ENCODE measurements at places on chromosomes 7 and 10.

DNA sequence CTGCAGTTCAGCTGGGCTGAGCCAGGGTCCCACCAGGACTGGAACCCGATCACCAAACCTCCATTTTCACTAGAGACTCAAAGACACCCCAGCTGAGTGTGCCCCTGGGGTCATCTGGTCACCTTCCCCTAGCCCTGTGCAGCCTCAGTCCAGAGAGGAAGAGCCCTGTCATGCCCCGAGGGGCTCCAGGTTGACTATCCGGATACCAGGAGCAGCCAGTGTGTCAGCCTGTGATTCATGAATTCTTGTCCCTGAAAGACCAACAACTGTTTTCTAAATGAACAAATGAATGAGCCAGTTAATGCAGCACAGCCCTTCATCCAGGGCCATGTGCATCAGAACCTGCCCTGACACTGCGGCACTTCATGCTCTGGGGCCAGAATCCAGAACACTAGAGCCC, 201.9 kb upstream of the TCERG1L start:
- DNase-seq = no peak

- no peak for DNase-seq
These were observed 69.0 kb downstream of the ELMO1 start for GRCh38 chr7:37379546-37380277.

GRCh38 chr10:78568620-78569019, 500.1 kb upstream of the ZMIZ1 start:
- no peak for DNase-seq

GRCh38 chr7:151695951-151696541, 176.4 kb upstream of the RHEB start:
- no peak for DNase-seq

GRCh38 chr10:120734483-120735078, 116.6 kb upstream of the WDR11 start:
- DNase-seq = no peak

GRCh38 chr7:3378390-3379150, 77.5 kb downstream of the SDK1 start:
- no peak for DNase-seq

GRCh38 chr10:79246209-79246581, 101.1 kb upstream of the PPIF start:
- DNase-seq = no peak

- DNase-seq = no peak
These were observed 16.3 kb downstream of the CASD1 start for GRCh38 chr7:94525923-94526322.

DNA sequence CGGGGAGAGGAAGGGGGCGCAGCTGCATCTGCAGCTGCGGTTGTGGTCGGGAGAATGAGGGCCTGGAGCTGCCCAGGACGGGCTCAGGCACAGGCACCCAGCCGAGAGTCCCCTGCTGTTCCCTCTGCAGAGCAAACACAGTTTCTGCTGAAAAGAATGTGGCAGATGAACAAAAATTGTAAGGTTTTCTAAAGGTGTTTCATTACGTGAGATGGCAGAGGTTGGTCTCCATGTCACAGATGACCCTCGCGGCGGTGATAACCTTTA, 456.2 kb downstream of the DNAJB6 start:
- DNase-seq = no peak

GRCh38 chr7:45601094-45601493, 26.9 kb downstream of the ADCY1 start:
- no peak for DNase-seq

GRCh38 chr10:18532881-18533535, 118.4 kb downstream of the NSUN6 start:
- DNase-seq = no peak

DNA sequence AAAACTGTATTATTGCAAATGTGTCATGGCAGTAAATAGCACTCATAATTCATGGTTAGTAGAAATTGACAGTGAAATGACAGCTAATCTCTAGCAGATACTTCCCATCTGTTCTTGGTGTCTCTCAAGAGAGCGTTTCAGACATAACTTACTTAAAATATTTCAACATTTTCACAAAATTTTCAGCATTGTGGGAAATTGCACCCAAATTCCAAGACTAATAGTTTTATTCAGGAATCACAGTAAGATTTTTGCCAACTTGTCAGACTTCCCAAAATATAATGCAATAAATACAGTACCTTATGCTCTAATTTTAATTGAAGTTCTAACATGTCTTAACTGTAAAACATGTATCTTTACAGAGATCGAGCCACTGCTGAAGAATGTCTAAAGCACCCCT, 41.2 kb downstream of the STK17A start:
- no peak for DNase-seq

GRCh38 chr7:44093102-44093641, 10.8 kb upstream of the POLM start:
- DNase-seq = no peak

GRCh38 chr10:47164126-47164799, 135.7 kb upstream of the GDF10 start:
- DNase-seq = no peak

- DNase-seq = no peak
These were observed 22.4 kb downstream of the UBTD1 start for GRCh38 chr10:97520978-97521761.

- no peak for DNase-seq
These were observed 62.2 kb downstream of the ARHGAP22 start for GRCh38 chr10:48542471-48543181.

GRCh38 chr7:34162027-34162565, 256.8 kb downstream of the BMPER start:
- no peak for DNase-seq

GRCh38 chr7:112963634-112964033, 123.0 kb downstream of the GPR85 start:
- no peak for DNase-seq

DNA sequence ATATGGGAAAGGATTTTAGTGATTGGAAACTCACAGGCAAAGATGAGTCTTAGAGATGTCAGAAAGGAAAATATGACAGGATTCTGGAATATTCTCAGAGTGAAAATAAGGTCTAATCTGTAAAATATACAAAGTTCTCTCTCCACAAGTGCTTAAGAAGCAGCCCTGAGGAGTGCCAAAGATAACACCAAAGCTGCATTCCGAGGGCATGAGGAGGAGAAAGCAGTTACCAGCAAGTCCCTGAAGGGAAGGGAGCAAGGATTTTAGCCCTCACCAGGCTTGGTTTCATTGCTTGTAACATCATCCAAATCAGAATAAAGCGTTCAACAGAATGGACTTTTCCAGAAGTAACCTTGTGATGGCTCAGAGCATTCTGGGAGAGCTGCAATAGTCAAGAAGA, 31.4 kb upstream of the DLX6 start:
- no peak for DNase-seq

GRCh38 chr10:127836966-127837365, 55.8 kb downstream of the CLRN3 start:
- DNase-seq = no peak

- DNase-seq = no peak
These were observed 46.3 kb upstream of the CTBP2 start for GRCh38 chr10:125206623-125207022.

DNA sequence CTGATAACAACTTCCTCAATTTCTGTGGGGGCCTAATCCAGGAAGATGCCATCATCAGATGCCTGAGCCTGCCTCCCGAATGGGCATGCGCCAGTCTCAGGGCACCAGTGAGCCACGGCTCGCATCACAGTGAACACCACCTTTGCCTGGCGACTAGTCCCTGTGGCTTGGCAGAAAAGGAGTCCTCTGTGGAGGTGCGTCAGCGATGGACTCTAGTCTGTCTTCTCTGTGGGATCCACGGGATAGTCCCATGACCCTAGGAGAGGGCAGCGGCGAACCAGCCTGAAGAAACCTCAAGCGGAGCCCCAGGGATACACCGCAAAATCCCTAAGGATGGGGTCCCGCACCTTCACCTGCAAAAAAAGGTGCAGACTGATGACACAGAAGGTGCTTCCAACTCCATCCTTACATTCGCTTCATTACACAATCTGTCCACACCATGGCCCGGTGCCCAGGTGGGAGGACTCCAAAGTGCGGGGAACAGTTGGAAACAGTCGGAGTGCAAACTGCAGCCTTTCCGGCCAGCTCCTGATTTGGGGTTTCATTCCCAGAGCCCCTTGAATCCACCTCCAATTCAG, 35.1 kb upstream of the ZNF273 start:
- DNase-seq = no peak

DNA sequence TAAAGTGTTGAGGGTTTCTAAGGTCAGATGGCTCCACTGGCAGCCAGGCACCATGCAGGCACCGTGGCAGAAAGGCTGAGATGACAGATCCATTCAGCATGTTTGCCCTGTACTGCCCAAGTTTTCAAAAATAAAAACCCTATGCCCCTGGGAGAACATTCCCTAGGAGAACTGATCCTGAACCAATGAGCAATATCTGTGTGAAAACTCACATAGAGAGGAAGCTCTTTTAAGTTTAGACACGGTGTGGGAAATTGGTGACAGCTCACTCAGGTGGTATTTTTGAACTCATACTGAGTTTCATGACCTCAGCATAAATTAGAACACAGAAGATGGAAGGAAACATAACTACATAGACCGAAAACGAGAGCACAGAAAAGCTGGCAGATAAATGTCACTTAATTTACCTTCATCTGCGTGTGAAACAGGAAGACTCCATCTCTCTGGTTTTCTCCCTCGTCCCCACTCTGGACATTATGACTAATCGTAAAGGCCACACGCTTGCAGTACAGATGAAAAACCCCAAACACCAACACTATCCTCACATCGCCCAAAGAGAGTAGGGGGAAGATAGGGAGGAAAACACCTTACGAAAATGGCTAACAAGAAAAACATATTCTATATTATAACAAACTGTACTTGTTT, 127.8 kb downstream of the ICA1 start:
- DNase-seq = peak; percentile 47

DNA sequence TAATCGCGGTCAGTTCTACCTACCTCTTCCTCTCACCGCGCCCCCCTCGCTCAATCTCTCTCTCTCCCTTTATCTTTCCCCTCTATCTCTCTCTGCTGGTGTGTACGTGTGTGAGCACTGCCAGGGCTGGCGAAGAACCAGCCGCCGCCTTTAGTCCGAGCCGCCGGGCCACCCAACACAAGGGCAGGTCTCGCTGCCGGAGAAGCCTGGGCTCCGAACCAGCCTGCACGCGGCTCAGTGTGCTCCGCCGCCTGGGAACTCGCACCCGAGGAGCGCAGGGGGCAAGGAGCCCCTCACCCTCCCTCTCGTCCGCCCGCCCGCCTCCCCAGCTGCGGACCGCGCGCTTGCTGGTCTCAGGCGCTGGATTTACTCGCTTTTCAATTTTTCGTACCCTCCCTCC, 1.7 kb downstream of the NXPH1 start:
- DNase-seq = no peak

DNA sequence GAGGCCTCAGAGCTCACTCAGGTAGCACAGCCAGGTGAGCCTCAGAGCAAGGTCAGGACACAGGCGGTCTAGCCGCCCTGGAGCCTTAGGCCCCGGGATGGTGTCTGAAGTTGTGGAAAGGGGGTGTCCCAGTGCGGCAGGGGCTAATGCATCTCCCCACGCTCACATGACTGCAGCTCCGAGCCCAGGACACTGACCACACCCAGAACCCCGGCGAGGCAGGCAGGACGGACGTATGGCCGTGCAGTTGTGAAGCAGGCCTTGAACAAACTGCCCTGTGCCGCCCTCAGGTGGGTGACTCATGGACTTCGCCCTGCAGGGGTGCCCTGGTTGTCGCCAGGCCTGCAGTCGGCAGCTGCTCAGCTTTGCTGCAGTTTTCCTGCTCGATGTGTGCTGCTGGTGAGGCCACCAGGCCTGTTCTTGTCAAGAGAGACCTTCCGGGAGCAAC, 5.0 kb upstream of the PRKAR1B start:
- peak; percentile 18 for DNase-seq

DNA sequence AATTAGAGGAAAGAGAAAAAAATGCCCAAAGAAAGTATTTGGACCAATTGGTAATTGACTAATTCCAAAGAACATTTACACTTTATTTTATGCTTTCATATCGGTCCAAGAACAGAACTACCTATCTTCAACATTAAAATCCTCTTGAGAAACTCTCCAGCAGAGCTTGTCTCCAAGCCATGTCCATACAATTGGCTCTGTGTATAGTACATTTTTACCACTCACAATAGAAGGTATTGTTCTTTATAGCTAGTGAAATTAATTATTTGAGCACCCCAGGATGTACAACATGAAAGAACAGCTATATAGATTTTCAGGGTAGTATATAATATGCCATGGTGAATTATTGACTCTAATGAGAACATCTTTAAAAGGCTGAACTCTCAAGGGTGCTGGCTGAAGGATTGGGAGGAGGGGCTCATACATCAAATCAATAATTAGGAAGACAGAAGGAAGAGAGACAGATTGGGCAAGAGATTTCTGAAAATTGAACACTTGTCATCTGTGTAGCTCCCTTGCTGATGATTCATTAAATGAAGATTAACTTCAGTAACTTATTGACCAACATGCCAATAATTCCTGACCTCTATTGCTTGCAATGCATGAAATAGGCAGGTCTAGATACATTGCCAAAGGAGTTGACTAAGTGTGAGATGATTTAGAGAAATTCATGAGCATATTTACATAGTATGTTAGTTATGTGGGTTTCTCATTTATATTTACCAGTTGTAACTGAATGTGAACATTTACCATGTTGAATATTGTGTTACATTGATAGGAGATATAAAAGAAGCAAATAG, 249.7 kb downstream of the MTERF1 start:
- DNase-seq = no peak

- no peak for DNase-seq
These were observed 51.0 kb downstream of the BAMBI start for GRCh38 chr10:28728366-28728765.

DNA sequence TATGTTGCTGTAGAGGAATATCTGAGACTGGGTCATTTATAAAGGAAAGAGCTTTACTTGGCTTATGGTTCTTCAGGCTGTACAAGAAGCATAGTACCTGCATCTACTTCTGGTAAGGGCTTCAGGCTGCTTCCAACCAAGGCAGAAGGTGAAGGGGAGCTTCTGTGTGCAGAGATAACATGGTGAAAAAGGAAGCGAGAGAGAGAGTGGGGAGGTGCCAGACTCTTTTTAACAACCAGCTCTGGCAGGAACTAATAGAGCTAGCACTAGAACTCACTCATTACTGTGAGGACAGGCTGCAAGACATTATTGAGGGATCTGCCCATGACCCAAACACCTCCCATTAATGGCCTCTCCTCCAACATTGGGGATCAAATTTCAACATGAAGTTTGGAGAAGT, 94.5 kb downstream of the KIF20B start:
- DNase-seq = no peak

GRCh38 chr10:94232711-94233383, 129.9 kb downstream of the NOC3L start:
- DNase-seq = no peak

- no peak for DNase-seq
These were observed 17.1 kb upstream of the IL6 start for GRCh38 chr7:22709857-22710256.

DNA sequence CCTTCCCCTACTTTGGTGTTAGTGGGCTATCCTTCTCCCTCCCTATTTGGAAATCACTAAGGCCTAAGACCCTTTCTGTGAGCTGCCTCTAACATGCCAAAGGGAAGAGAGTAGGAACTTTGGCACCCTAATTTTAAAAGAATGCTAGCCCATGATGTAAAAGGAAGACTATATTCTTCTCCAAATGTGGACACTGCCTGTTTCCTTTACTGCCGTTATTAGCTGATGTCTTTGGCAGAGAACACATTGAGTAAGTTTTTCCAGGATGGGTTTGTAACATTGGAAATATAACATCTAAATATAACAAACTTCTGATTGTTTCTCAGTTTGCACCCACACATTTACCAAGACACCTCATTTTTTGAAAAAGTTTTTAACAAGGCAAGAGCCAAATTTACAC, 56.9 kb upstream of the TNKS2 start:
- no peak for DNase-seq

GRCh38 chr10:21173802-21174714, 276.9 kb upstream of the NEBL start:
- DNase-seq = peak; percentile 11

GRCh38 chr10:48729222-48729621, 44.5 kb downstream of the WDFY4 start:
- no peak for DNase-seq
